Stimulated activated CD8-positive, alpha-beta memory T cell treated with anti-CD3 and anti-CD28 coated beads, Interleukin-15, amount 100 ng/mL, for 24 hours (primary cell): ENCODE measurements at places on chromosomes 12 and 14.
A peak's percentile ranks its signal among the peaks of the same experiment; 100 is the strongest.

DNA sequence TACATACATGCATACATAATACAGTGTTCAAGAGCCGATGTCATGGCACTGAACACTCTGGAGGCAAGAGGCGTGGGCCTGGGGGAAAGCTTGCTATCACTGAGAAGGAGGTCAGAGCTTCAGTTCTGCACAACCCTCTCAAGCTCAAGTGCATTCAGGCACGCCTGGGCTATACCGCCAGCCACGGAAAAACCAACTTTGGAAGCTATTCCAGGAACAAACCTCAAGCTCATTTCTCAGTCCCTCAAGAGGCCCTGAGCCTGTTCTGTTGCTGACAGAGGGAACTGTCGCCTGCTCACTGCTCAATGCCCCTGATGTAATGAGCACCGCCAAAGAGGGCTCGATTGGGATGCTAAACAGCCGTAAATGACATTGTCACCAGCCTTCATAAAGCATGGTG is 9.2 kb downstream of the NOS1 start:
- DNase-seq: no peak

- DNase-seq: no peak
Measured at GRCh38 chr14:75059642-75060041, 4.2 kb downstream of the ACYP1 start.

DNA sequence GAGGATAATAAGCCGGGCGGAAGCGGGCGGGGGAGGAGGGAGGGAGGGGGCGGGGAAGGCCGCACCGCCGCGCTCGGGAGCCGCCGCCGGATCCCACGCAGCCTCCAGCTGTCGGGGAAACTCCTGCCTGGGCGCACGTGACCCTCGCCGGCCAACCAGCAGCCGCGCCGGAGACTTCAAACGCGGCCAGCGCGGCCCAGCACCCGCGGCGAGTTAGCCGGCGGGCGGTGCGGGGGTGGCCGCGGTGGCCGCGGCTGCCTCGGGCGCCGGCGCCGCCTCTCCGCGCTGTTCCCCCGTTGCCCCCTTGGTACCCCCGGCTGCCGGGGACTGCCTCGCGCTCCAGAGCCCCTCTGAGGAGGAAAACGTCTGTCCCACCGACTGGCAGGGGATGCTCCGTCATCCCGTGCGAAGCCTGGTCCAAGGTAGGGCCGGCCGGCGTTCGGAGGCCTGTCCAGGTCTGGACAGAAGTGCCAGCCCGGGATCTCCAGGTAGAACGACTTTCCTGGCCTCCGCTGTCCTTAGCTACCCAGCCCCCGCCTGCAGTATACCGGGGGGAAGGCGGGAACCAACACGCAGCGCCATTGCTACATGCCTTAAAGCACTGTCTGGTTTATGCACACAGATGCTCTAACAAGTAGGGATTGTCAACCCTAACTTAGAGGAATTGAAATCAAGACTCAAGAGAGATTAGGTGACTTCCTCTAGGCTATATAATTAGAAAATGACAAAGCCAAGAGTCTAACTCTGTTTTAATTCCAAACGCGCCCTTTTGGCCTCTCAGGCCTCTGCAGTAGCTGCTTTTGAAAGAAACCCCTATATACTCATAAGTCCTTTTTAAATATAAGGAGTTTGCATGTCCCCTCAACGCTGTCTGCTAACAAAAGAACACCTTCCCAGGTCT is at the start of gene YAF2:
Gene YAF2, minus strand, starts transcription at position 9 of the 901 bp plus-strand sequence. CDS start 68 bp downstream, outside the sequence.
- peak; percentile 71 for DNase-seq

DNA sequence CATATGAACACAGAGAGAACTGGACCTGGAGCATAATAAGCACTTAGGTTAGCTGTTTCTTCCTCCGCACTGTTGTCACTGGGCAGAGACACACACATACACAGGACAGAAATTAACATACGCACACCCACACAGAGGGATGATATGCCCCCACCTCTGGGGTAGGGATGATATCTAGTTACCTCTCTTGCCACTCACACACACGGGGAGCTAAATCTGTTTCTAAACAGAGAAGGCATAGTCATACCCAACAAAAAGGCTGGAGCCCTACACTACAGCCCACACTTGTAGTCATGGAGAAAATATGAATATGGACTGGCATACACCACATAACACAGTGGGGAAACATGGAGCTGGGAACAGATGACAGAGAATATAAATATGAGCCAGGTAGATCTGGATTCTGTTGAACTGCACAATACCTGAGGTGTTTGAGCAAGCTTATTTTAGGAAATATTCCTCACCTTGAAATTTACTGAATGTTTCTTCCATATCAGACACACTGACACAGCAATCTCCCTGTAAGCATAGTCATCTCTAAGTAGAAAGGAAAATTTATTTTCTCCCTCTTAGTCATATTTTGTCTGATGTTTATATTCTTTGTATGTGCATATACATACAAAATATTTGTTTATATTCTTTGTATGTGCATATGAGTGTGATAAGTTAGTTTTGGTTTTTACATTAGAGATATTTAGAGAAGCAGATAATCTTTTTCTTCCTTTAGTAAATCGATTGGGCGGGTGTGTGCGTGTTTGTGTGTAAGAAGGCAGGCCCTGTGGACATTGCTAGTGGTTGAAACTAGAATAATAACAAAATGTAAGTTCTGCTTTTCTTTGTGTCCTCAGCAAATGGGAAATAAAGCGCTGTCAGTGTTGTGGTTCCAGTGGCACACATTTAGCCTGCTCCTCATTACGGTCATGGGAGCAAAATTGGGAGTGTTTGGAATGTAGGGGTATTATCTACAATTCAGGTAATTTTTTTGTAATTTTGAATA is 20.9 kb upstream of the SCFD1 start:
- DNase-seq: no peak

DNA sequence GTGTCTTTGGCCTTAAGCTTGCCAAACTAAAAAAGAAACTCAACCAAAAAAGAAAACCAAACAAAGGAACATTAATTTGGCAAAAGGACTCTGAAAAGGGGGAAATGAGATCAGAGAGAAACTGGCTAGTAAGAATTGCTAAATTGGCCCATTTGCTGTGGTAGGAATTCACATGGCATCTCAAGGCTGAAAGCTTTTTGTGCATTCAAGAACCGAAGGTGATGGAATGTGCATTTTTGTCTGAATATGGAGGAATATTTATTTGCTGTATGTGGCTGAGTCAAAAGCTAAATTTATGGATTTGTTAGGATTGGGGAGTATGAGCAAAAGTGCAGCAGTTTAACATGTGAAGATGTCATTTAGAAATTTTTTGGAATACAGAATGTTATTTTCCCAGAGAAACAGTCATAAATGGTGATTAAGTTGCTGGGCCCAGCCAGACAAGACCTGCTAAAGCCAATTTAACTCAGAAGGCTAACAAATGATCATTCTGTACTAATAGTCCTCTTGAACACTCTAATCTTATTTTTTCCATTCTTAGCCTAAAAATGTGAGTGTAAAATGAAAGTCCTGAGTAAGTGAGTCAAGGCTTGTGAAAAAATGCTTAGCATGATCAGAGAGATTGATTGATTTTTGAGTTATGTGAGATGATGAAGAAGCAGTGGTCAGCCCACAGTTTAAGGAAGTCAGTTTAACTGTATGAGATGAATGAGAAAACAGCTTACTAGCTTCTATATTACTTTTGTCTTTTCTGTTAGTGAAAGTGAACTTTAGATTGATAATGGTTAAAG is 94.1 kb downstream of the ANO6 start:
- no peak for DNase-seq

GRCh38 chr14:50860478-50861086 is 11.3 kb upstream of the ABHD12B start:
- DNase-seq: peak; percentile 67

GRCh38 chr12:42017051-42017450 is 127.6 kb downstream of the GXYLT1 start:
- no peak for DNase-seq

DNA sequence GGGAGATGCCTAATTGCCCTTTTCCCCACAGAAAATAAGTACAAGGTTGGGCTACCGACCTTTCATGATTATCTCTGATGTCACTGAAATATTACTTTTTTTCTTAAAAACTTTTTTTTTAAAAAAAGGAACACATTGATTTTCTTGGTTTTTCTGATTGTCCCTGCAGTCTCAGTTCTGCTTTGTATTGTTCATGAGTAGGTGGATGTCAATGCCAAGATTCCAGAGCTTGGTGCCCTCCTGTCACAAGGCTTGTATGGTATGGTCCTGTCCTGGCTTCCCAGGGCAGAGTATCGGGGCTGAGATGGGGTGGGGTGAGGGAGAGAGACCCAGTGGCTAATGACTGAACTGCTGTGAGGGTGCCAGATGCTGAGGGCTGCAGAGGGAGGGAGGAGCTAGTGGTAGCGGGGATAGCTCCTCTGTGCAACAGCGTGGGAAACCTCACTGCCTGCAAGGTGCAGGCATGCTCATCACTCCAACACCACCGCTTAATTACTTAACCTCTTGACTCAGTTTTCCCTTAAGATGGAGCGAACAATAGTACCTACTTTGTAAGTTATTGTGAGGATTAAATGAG is 4.4 kb upstream of the CTDSP2 start:
- no peak for DNase-seq

GRCh38 chr14:71606575-71606974 is 325.7 kb upstream of the RGS6 start:
- no peak for DNase-seq

GRCh38 chr14:21103710-21104447 is 3.0 kb downstream of the TMEM253 start:
- peak; percentile 73 for DNase-seq

DNA sequence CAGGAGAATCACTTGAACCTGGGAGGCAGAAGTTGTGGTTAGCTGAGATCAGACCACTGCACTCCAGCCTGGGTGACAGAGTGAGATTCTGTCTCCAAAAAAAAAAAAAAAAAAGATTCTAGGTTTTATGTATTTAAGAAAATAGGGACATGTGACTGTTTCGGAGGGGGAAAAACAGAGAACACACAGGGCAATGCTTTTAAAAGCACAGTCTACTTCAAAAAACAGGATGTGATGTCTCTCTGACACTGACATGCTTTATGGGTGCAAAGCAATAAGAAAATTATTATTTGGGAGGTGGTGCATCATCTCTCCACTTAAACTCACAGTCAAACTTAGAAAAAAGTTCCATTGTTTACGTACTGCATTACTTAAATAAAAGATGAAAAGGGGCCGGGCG is 28.7 kb downstream of the CLIP1 start:
- no peak for DNase-seq

DNA sequence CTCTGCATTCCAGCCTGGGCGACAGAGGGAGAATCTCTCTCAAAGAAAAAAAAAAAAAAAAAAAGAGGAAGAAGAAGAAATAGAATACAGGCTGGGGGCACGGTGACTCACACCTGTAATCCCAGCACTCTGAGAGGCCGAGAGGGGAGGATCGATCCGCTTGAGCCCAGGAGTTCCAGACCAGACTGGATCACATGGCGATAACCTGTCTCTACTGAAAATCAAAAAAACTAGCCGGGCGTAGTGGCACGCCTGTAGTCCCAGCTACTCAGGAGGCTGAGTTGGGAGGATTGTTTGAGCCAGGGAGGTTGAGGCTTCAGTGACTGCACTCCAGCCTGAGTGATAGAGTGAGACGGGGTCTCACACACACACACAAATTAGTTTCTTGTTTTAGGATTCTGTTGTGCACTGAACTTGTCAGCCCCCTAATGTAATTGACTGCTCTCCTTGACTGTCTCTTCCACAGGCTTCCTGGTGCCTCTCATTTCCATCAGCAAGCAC is 963 bp upstream of the TINF2 start:
- no peak for DNase-seq
